ENCODE measurements at places on chromosomes 3 and 15.

DNA sequence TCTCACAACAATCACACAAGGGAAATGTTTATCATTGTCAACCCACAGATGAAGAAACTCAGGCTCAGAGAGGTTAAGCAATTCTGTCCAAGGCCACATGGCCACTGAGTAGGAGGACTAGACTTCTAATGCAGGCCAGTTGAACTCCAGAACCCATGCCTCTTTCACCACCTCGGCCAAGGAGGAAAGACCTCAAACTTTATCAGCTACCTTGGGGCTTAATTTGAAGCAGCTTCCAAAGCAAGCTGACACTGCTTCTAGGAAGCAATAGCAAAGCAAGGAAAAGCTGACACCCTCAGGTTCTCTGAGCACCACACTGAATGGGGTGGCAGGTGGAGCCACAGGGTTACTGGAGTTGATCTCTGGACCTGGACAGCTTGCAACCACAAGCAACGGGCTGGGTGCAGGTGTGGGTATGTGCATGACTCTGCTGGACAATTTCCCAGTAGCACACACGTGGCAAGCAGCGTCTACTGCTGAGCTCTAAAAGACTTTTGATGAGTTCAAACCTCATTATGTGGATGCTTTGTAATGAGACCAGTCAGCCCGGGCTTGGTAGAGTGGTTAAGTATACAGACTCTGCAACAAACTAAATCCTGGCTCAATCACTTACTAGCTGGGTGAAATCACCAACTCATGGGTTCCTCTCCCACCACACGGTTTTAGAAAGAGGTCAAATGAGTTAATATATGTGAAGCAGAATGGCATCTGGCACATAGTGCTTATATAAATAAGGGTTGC lies 23.1 kb downstream of the CCNL1 start:
- no peak for DNase-seq

DNA sequence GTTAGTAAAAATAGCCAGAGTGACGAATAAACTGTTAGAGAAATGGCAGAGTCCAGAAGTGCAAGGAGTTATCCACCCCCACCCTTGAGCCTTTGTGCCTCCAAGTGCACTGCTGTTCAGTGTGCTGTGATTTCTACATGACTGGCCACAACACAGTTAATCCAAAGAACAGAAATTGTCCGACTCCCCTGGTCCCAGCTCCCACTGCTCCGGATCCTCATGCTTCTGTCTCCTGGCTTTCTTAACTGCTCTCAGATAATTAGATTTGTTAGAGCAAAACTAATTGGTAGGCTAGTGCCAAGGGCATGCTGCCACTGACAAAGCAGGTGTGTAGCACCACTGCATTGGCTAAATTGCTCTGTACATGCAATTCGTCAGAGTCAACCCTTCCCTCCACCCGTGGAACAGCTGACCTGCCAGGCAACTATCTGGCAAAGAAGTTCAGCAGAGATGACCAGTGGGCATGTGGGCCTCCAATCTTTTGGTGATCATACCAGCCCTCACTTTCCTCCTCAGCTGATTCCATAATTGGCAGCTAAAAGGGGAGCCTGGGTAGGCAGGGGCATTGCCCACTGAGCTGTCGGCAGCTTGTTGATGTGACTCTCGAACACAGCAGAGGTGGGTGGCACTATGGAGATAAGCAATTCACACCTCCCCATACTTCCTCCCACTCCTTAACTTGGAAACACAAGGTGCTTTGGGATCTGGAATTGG lies 18.9 kb upstream of the ACAP2 start:
- no peak for DNase-seq

DNA sequence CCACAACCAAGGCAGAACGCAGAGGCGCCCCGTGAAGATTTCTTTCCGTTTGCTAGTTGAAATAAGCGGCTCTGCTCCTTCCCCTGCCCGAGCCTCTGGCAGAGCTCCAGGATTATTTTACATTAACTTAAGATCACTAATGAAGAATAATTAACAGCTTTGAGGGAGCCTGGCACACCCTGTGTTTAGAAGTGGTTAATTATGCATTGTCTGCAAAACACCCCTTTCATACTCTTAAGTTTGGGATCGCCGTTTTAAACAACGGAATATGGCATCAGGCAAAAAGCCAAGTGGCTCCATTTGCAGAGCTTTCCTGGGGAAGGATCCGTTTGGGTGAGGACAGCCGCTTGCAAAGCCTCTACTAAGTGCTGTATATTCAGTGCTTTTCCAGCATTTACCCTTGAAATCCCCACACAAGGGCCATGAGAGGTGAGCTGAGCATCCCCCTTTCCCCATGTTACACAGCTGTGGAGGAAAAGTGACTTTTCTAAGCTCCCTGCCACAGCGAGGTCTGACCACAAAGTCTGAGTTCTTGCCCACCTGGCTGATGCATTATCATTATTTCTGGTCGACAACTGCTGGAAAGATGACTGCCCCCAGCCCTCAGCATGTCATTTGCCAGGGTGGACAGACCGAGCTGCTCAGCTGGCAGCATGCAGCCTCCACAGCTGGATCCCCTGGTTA lies 33.9 kb downstream of the IQSEC1 start:
- no peak for DNase-seq

DNA sequence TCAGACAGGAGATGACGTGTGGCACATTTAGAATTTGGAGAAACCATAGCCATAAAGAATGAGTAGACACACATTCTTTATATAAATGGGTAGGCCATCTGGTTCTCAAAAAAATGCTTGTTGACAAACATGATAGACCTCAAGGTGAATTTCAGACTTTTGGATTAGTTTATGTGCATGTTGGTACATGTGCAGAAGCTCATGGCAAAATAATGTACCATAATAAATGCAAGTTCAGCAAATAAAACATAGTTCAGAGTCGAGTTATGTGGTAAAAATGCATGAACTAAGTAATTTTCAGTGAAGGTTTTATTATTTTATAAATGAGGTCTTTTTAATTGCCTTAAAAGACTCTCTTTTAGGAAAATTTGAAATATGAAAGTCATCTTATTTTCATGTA lies 24.6 kb downstream of the EEFSEC start:
- DNase-seq, result no peak

- DNase-seq, result no peak
Measured at GRCh38 chr3:8416965-8417364, 84.7 kb upstream of the LMCD1 start.

DNA sequence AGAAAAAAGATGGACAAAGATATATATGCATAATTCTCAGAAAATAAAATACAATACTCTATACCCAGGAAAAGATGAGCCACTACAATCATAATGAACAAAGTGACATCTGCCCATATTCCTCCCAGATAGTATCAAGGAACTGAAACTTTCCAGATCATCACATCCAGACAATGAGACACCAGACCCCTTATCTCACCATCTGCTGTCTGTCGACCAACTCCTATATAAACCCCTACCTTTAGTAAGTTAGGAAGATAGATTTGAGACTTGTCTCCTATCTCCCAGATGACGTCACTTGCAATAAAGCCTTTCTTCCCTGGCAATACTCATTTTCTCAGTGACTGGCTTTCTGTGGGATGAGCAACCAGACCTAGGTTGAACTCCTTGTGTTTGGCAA lies 1071.6 kb downstream of the PLOD2 start:
- no peak for DNase-seq

DNA sequence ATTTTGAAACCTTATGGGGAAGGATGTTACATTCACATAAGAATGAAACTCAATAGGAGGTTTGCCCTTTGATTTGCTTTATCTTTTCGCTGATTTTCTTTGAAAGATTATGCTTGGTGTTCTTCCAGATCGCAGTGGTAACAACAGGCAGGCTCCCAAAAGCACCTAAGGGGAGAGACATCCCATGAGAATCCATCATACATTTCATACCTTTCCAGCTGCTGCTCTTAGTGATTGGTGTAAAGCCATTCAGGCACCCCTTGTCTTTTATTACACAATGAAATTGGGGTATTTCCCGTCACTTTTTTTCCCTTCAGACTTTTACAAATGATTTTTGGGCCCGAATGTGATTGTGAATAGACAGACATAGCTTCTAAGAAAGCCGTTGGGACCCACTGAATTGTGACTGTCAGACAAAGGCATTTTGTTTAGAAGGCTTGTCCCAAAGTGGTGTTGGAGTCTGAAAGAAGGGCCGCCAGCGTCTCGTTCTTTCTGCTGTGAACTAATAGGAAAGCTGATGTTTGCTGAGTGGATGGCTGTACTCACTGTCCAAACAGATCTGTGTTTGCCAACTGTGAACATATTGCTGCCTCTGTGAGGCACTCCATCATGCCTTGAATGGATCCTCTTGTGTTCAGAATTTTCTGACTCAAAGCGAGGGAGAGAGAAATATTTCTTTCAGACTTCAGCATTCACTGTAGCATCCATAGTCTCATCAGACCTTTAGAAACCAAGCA lies 164.3 kb downstream of the FNDC3B start:
- no peak for DNase-seq

DNA sequence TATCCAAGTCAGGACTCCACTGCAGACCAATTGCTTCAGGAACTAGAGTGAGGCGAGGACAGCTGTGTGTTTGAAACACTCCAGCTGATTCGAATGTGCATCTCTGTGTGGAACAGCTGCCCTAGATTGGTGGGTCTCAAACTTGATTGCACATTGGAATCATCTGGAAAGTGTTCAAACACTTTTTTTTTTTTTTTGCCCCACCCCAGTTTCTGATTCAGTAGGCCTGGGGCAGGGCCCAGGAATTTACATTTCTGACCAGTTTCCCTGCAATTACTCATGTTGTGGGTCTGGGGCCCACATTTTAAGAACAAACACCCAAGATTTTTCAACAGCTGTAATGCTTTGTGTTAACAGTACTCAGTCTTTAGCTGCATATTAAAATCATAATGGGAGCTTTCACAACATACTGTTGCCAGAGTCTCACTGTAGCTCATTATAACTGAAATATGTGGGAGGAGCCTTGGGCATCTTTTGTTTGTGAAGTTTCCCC lies 156.6 kb downstream of the NR1D2 start:
- no peak for DNase-seq

GRCh38 chr15:89998141-89998661 lies 2.9 kb upstream of the ZNF710 start:
- DNase-seq, result no peak

GRCh38 chr3:129553171-129553570 lies 10.2 kb downstream of the H1-8 start:
- DNase-seq, result no peak

GRCh38 chr3:62187022-62187431 lies 186.3 kb downstream of the FEZF2 start:
- DNase-seq, result no peak

- DNase-seq, result no peak
Measured at GRCh38 chr3:9278498-9278897, 29.1 kb upstream of the SRGAP3 start.

- DNase-seq, result no peak
Measured at GRCh38 chr3:72746430-72747411, 101.5 kb downstream of the SHQ1 start.

DNA sequence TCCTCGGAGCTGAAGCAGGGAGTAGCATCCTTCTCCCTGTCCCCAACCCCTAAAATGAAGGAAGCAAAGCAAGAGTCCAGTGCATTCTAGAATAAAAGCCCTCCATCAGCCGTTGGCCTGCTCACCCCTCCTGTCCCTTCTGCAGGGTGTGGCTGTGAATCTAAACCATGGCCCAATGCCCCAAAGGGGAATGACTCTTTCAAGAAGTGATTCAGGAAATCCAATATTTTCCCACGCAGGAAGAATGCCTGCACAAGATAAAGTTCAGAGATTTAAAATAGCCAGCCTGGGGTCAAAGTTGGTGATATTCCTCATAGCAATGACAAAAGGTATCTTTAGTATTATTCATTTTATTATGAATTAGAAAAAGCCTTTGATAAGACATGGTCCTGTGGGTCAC lies 38.5 kb downstream of the SLCO2A1 start:
- DNase-seq, result no peak

GRCh38 chr3:32544894-32545293 lies 25.8 kb downstream of the DYNC1LI1 start:
- DNase-seq, result no peak

GRCh38 chr3:42159706-42160472 lies 68.7 kb downstream of the TRAK1 start:
- DNase-seq, result peak; percentile 74

GRCh38 chr3:188900421-188900951 lies 271.3 kb upstream of the TPRG1 start:
- DNase-seq, result no peak

- DNase-seq, result peak; percentile 6
Measured at GRCh38 chr3:13111873-13112520, 38.8 kb upstream of the IQSEC1 start.

GRCh38 chr3:15171096-15171495 lies 35.0 kb upstream of the CAPN7 start:
- no peak for DNase-seq

- no peak for DNase-seq
Measured at GRCh38 chr3:133874761-133875438, 20.8 kb downstream of the RAB6B start.

DNA sequence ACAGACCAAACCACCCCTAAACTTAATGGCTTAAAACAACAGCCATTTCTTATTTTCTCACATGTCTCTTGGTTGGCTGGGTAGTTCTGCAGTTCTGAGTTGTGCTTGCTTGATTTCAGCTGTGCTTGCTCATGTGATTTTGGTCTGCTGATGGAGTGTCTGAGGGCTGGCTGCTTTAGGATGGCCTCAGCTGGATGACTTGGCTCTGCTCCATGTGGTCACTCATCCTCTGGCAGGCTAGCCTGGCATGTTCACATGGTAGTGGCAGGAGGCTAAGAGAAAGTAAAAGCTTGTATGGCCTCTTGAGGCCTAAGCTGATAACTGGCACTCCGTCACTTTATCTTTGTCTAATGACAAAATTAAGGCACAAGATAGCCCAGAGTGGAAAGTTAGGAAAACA lies 4.1 kb downstream of the SV2B start:
- no peak for DNase-seq

DNA sequence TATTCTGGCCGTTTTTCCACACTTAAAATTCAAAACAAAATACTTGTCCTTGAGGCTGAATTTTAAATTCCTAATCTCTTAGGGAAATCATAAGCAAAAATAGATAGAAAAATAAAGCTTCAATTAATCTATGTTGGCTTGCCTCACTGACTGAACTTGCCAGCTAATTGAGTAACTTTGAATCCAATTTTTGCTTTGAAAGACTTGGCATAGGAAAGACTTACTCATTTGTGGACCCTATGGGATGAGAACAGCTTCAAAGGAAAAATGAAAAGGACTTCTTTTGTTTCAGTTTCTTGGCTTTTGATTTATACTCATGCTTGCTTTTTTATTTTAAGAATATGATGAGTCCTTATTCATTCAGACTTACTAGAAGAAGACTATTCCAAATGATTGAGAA lies 370.7 kb upstream of the RARB start:
- DNase-seq, result no peak

DNA sequence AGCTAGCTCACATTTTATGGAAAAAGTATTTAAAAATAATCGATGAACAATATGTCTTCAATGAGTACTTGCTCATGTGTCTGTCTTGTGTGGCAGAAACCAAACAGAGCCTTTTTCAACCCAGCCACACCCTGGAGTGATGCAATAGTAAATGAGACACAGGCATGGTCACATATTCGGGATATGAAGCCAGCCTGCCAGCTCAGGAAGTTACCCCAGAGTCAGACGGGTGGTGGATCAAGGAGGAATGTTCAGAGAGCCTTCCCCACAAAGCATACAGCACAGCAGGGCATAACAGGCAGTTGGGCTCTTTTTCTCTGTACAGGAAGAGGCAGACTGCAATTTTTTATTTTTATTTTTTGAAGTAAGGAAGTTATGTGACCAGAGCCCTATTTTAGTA lies 27.3 kb downstream of the LARP6 start:
- DNase-seq, result no peak

GRCh38 chr3:40731445-40731844 lies 206.7 kb downstream of the ZNF621 start:
- DNase-seq, result no peak

- DNase-seq, result no peak
Measured at GRCh38 chr15:85037641-85038040, 56.0 kb downstream of the PDE8A start.

Data from activated naive CD4-positive, alpha-beta T cell treated with anti-CD3 and anti-CD28 coated beads, Interleukin-2, amount 10 ng/mL, durations not matched to agents 7 days and 5 days (primary cell).